ENCODE measurements at places on chromosomes 6 and 20.

GRCh38 chr6:169247991-169248390 lies 5.7 kb downstream of the THBS2 start:
- no peak for DNase-seq
- H3K27ac ChIP-seq = no peak overlapping the region
- H3K27me3 ChIP-seq = no peaks in the 10 kb centered on the region
- no peak overlapping the region for H3K4me3 ChIP-seq
- no peaks in the 10 kb centered on the region for H3K4me1 ChIP-seq

GRCh38 chr6:137829641-137830083 lies 37.4 kb upstream of the TNFAIP3 start:
- no peak overlapping the region for H3K4me3 ChIP-seq
- H3K27ac ChIP-seq = no peak overlapping the region
- H3K27me3 ChIP-seq = no peaks in the 10 kb centered on the region
- DNase-seq = no peak
- peaks cover 18% of the 10 kb centered on the region for H3K4me1 ChIP-seq

- H3K27me3 ChIP-seq = no peaks in the 10 kb centered on the region
- DNase-seq = no peak
- no peaks in the 10 kb centered on the region for H3K4me1 ChIP-seq
- no peak overlapping the region for H3K27ac ChIP-seq
- H3K4me3 ChIP-seq = no peak overlapping the region
Measured at GRCh38 chr6:21147995-21148394, 445.6 kb upstream of the SOX4 start.

DNA sequence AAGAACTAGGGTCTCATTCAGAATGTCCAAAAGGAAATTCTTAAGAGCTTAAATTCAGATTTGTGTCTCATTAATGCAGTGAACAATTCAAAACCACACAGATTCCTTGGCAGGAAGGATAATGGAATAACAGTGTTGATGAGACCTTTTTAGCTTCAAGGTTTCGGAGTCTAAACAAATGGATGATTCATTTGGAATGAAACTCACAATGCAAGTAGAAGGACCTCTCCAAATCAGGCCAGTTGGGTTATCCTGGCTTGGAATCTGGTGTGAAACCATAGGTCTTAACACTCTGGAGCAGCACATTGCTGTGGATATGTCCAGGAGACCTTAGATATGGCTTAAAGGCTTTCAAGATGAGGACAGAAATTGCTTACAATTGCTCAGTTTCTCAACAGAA lies 44.9 kb downstream of the KCTD20 start:
- no peak overlapping the region for H3K4me3 ChIP-seq
- H3K36me3 ChIP-seq = peaks cover 43% of the 10 kb centered on the region
- no peaks in the 10 kb centered on the region for H3K27me3 ChIP-seq
- H3K27ac ChIP-seq = no peak overlapping the region

DNA sequence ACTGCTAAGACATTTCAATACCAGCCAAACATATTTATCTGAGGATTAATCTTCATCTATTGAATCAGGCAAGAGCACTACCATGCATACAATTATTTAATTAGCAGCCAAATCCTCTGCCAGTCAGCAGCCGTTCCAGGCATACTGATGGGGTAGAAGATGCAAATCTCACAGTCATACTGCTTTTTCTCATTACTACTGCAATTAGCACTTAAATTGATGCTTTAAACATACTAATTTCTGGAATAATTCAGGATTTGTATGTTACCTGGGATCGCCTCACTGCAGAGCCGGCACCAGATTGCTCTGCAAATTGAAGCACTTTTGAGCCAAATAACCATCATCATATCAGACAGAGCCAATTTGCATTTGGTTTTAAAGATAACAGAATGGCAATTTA lies 49.9 kb upstream of the SIM1 start:
- no peak overlapping the region for H3K4me3 ChIP-seq
- peaks cover 22% of the 10 kb centered on the region for H3K36me3 ChIP-seq
- no peak overlapping the region for H3K27ac ChIP-seq

DNA sequence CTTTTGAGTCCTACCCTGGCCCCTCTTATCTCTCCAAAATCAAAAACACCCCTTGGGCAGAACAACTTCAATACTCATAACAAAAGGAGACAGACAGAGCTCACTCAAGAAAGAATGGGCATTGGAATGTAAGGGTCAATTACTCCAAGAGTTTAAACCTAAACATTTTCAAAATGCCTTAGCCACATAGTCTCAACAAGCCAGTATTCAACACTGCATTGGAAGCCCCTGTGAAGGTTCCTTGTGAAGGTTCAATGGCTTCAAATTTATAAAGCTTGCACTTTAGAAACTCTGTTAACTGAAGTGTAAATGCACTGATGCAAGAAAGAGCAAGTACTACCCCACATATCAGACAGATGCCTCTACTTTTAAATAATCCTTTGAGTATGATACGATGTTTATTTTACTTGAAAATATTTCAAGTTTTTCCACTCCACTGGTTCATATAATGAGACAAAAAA lies 139.1 kb upstream of the LAMP5 start:
- peaks cover 7% of the 10 kb centered on the region for H3K27me3 ChIP-seq
- H3K27ac ChIP-seq = no peak overlapping the region
- DNase-seq = no peak

GRCh38 chr20:42158272-42158671 lies 540.1 kb upstream of the CHD6 start:
- H3K27ac ChIP-seq = no peak overlapping the region
- H3K27me3 ChIP-seq = peaks cover 3% of the 10 kb centered on the region
- no peak for DNase-seq
- H3K4me3 ChIP-seq = no peak overlapping the region
- H3K4me1 ChIP-seq = no peaks in the 10 kb centered on the region

- H3K27ac ChIP-seq = no peak overlapping the region
- H3K36me3 ChIP-seq = no peaks in the 10 kb centered on the region
- no peak for DNase-seq
- no peaks in the 10 kb centered on the region for H3K4me1 ChIP-seq
Measured at GRCh38 chr20:6295867-6296256, 173.0 kb upstream of the FERMT1 start.

GRCh38 chr20:58162986-58163385 lies 65.5 kb downstream of the ANKRD60 start:
- H3K4me3 ChIP-seq = no peak overlapping the region
- no peaks in the 10 kb centered on the region for H3K4me1 ChIP-seq
- H3K27ac ChIP-seq = no peak overlapping the region
- DNase-seq = no peak

- H3K4me3 ChIP-seq = no peak overlapping the region
- H3K36me3 ChIP-seq = no peaks in the 10 kb centered on the region
- no peaks in the 10 kb centered on the region for H3K4me1 ChIP-seq
- DNase-seq = no peak
- peaks cover 9% of the 10 kb centered on the region for H3K27me3 ChIP-seq
Measured at GRCh38 chr20:32751293-32751692, 8.0 kb upstream of the COMMD7 start.

DNA sequence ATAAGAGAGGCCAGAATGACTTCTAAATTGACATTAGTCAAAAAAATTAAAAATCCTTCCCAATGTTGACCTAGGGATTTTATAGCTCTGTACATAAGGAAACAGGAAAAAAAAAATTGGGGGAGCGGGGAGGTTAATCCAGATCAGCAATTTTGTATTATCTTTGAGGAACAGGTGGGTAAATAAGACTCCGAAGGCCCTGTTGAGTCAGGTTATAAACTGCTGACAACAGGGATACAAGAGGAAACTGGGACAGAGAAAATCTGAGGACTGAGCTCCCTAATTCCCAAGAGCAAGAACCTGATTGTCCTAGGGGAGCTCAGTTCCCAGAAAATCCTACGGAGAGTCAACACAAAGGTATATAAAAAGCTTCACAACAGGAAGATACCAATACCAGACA lies 26.8 kb upstream of the CRIP3 start:
- H3K4me3 ChIP-seq = no peak overlapping the region
- DNase-seq = no peak
- no peaks in the 10 kb centered on the region for H3K27me3 ChIP-seq
- peaks cover 11% of the 10 kb centered on the region for H3K4me1 ChIP-seq
- H3K27ac ChIP-seq = no peak overlapping the region

- no peaks in the 10 kb centered on the region for H3K4me1 ChIP-seq
- no peak for DNase-seq
- no peak overlapping the region for H3K4me3 ChIP-seq
- no peak overlapping the region for H3K27ac ChIP-seq
- no peaks in the 10 kb centered on the region for H3K27me3 ChIP-seq
Measured at GRCh38 chr6:152651986-152652385, 14.8 kb upstream of the SYNE1 start.

- H3K36me3 ChIP-seq = no peaks in the 10 kb centered on the region
- DNase-seq = no peak
- H3K27me3 ChIP-seq = no peaks in the 10 kb centered on the region
- no peaks in the 10 kb centered on the region for H3K4me1 ChIP-seq
Measured at GRCh38 chr20:33875534-33876026, 64.4 kb downstream of the CHMP4B start.

- H3K27me3 ChIP-seq = no peaks in the 10 kb centered on the region
- no peaks in the 10 kb centered on the region for H3K4me1 ChIP-seq
- no peak overlapping the region for H3K27ac ChIP-seq
- no peaks in the 10 kb centered on the region for H3K36me3 ChIP-seq
- no peak for DNase-seq
Measured at GRCh38 chr6:139644821-139645220, 270.4 kb upstream of the CITED2 start.

DNA sequence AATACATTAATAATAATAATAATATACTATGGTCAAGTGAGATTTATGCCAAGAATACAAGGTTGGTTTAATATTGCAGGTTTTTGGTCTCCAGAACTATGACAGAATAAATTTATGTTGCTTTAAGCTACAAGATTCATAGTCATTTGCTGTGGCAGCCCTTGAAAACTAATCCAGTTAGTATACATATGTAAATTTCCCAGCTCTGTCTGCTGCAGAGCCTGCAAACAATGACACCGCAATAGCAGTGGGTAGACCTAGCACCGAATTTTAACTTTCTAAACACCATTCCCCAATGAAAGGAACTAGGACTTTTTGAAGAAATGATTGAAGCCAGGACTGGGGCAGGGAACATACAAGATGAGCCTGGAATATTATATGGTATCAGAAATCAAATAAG lies 647.7 kb upstream of the NRSN1 start:
- no peak overlapping the region for H3K27ac ChIP-seq
- no peaks in the 10 kb centered on the region for H3K4me1 ChIP-seq
- DNase-seq = no peak

DNA sequence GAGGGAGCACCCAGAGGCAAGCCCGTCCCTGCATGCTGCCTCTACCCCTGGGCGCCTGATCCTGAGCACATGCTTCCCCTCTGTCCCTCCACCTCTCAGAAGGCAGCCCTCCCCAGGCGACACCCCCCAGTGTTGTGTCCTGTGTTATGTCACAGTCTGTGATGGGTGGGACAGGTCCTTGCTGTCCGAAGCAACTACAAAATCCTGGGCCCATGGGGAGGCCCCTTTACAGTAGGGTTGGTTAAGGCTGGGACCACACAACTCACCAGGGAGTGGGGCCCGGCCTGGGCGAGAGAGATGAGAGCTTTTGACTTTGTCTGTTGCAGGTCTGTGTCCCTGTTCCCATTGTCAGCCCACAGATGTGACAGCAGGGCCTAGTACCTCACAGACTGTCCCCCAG lies 78.0 kb downstream of the DHX35 start:
- no peaks in the 10 kb centered on the region for H3K27me3 ChIP-seq
- H3K4me3 ChIP-seq = no peak overlapping the region
- DNase-seq = no peak
- H3K27ac ChIP-seq = no peak overlapping the region

GRCh38 chr20:25992146-25992545 lies 295.5 kb upstream of the ZNF337 start:
- no peaks in the 10 kb centered on the region for H3K27me3 ChIP-seq
- H3K27ac ChIP-seq = no peak overlapping the region
- no peak for DNase-seq
- H3K4me3 ChIP-seq = no peak overlapping the region
- H3K4me1 ChIP-seq = no peaks in the 10 kb centered on the region

- no peak for DNase-seq
- H3K27me3 ChIP-seq = no peaks in the 10 kb centered on the region
- H3K4me3 ChIP-seq = peak overlapping the region; percentile 73
- H3K36me3 ChIP-seq = no peaks in the 10 kb centered on the region
Measured at GRCh38 chr6:35258858-35259193, 709 bp upstream of the ZNF76 start.

DNA sequence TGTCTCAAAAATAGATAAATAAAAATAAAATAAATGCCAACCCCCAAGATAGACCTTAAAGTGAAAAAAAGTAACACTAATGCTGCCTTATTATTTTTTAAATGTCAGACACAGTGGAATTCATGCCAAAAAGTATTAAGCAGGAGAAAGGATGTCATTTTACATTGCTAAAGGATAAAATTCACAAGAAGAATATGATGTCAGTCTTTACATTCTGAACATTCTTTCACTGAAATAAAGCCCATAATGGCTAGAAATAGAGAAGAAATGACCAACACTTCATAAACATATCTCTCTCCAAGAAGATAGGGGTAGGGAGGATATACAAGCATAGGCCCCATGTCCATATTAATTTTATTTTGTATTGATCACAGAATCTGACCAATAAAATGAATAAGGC lies 47.4 kb downstream of the SLC23A2 start:
- DNase-seq = no peak
- no peak overlapping the region for H3K4me3 ChIP-seq
- 0 out of 2 replicates have a peak, but pooled peaks cover 6% of the 10 kb centered on the region for H3K36me3 ChIP-seq
- no peak overlapping the region for H3K27ac ChIP-seq
- H3K4me1 ChIP-seq = no peaks in the 10 kb centered on the region

- DNase-seq = peak; percentile 88
- H3K36me3 ChIP-seq = no peaks in the 10 kb centered on the region
- H3K4me3 ChIP-seq = no peak overlapping the region
- H3K4me1 ChIP-seq = peaks cover 51% of the 10 kb centered on the region
- no peaks in the 10 kb centered on the region for H3K27me3 ChIP-seq
Measured at GRCh38 chr20:19620446-19620845, 137.6 kb upstream of the RIN2 start.

GRCh38 chr6:130995783-130996447 lies 67.1 kb downstream of the EPB41L2 start:
- H3K4me1 ChIP-seq = peaks cover 15% of the 10 kb centered on the region
- H3K4me3 ChIP-seq = no peak overlapping the region
- H3K27ac ChIP-seq = no peak overlapping the region
- H3K27me3 ChIP-seq = no peaks in the 10 kb centered on the region
- peak; percentile 24 for DNase-seq
